Metanephros (tissue), 2 donors: ENCODE measurements at places on chromosomes 2 and 18. TPM values are rescaled to one million over a fixed set of nuclear protein-coding genes. Genes with fewer than 3 reads are reported as not detected.

SLC39A6 gene
- total RNA-seq, result 59.3 TPM

CFAP65 gene
- 0.23 TPM for total RNA-seq

PAIP2B gene
- 15.8 TPM for total RNA-seq

NPPC gene
- 3.2 TPM for total RNA-seq

PDCD1 gene
- total RNA-seq, result 0.58 TPM

ALLC gene
- not detected for total RNA-seq
